ENCODE measurements at places on chromosomes 2 and 18. TPM values are rescaled to one million over a fixed set of nuclear protein-coding genes. Genes with fewer than 3 reads are reported as not detected.

- no peak for DNase-seq
Observed at GRCh38 chr18:2293109-2293839, 278.0 kb downstream of the METTL4 start.

DNA sequence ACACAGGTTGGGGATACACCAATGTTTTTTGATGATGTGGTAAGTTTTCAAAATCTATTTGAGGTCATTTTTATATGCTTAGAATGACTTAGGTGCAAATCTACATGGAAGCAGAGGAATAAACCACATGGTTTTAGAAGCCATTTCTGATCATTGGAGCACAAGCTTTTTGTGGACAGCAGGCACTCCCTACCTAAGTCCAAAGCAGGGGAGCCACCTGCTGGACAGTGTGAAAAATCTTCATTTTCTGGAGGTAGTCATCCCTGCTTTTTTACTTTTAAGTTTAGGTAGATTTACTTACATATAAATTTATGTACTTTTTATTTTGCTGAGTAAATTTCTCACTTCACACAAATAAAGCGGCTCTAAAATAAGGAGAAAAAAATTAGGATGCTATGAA, 323.2 kb downstream of the PLCL1 start:
- DNase-seq, result no peak

GRCh38 chr18:53950545-53950944, 273.9 kb downstream of the MBD2 start:
- no peak for DNase-seq

- DNase-seq, result no peak
Observed at GRCh38 chr2:71336802-71337201, 5.2 kb downstream of the ZNF638 start.

Gene AGAP1
- total RNA-seq, result 16.5 TPM

DNA sequence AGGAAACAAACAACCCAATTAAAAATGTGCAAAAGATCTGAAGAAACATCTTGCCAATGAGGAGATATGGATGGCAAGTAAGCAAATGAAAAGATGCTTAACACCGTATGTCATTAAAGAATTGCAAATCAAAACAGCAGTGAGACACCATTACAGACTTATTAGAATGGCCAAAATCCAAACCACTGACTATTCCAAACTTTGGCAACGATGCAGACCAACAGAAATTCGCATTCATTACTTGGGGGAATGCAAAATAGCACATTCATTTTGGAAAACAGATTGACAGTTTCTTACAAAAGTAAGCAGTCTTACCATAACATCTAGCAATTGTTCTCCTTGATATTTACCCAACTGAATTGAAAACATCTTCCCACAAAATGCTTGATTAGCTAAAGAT, 1118.7 kb downstream of the SUCLG1 start:
- DNase-seq, result no peak

- no peak for DNase-seq
Observed at GRCh38 chr2:207260021-207260420, 94.3 kb upstream of the KLF7 start.

Gene KRCC1
- 19.4 TPM for total RNA-seq

Gene CACNB4
- 0.39 TPM for total RNA-seq

DNA sequence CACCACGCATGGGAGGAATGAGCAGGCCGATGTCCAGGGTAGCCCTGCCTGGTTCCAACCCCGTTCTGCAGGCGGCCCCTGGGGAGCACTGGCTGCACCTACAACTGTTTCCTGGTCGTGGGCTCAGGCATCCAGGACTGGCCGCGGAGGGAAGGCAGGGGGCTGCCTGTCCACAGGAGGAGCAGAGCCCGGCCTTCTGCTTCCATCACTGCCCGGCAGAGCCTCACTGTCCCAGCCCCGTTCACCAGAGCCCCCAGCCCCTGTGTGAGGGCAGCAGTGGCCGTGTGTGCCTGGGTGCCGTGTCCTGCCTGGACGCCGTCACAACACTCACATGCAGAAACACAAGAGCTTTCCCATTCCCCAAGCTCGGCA, 56.2 kb downstream of the KCNG2 start:
- DNase-seq, result no peak

GRCh38 chr2:231186325-231186724, 12.1 kb upstream of the ARMC9 start:
- DNase-seq, result no peak

DNA sequence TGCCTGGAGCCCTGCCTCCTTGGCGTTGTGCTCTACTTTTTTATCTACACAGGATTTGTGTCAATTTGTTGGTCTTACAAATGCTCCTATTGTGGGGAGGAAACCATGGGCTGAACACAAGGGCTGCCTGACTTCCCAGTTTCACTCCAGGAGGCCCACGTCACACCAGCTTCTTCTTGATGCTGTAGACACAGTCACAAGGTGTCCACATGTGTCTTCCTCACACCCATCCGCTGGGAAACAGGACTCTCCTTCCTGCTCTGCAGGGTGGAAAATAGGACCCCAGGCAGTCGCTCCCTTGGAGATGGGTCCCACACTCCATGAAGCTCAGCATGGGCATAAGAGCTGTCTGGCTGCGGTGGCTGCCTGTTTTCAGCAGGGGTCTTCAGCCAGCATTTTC, 468.2 kb downstream of the EPHA4 start:
- DNase-seq, result peak; percentile 42

All from heart left ventricle (tissue), 16 donors.